ENCODE measurements at places on chromosomes 11 and 22.

DNA sequence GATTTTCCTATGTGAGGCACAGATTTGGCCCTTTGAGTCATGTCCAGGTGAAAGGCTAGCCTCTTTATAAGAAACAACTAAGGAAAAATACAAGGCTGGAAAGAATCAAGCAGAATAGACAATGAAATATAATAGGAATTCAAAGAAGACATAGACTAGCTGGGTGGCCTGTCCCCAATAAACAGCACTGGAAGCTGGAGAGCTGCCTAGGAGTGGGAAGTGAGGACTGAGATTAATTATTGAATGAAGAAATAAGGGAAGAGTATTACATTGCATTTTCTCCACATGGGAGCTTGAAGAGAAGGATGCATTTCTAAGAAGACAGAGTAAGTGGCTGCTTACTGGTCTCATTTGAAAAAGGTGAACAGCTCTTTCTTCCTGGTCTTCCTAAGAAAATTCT, 100.0 kb downstream of the CCDC34 start:
- DNase-seq, result no peak

DNA sequence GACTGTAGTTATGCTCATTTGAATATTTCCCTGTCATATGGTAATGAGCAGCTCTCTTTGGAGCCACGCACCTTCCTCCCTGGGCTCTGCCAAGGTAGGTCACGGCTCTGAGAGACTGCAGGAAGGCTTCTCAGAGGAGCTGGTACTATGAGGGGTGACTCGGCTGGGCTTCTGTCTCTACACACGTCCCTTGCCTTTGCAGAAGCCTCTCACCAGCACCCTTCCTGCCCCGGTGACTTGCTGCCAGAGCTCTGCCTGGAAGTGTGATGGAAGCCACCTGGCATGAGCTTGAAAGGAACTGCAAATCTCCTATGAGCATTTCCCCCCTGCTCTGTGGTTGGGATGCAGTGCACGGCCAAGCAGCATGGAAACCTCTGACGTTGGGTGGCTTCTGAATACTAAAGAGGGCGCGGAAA, 74.2 kb downstream of the KIRREL3 start:
- DNase-seq, result no peak

- peak; percentile 2 for DNase-seq
Observed at GRCh38 chr11:14852571-14853177, 39.4 kb downstream of the CYP2R1 start.

- DNase-seq, result peak; percentile 14
Observed at GRCh38 chr22:40147388-40148176, 30.1 kb upstream of the TNRC6B start.

DNA sequence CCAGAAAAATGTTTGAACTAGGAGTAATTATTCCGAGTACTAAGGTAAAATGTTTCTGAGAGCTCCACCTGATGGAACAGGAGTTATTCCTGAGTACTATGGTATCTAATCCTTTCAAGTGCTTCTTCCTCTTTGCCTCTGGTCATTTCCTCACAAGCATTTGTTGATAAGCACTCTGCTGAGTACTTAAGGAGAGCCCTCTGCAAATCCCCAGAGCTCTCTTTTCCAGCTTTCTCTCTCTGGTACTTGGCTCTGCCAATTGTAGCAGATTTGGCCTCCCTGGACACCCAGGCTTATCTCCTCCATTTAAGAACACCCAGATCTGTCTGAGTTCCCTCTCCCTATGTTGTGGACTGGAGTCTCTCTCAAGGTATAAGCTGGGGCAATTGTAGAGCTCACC, 457.0 kb downstream of the MN1 start:
- DNase-seq, result peak; percentile 30
